ENCODE measurements at places on chromosomes 16 and 17.

DNA sequence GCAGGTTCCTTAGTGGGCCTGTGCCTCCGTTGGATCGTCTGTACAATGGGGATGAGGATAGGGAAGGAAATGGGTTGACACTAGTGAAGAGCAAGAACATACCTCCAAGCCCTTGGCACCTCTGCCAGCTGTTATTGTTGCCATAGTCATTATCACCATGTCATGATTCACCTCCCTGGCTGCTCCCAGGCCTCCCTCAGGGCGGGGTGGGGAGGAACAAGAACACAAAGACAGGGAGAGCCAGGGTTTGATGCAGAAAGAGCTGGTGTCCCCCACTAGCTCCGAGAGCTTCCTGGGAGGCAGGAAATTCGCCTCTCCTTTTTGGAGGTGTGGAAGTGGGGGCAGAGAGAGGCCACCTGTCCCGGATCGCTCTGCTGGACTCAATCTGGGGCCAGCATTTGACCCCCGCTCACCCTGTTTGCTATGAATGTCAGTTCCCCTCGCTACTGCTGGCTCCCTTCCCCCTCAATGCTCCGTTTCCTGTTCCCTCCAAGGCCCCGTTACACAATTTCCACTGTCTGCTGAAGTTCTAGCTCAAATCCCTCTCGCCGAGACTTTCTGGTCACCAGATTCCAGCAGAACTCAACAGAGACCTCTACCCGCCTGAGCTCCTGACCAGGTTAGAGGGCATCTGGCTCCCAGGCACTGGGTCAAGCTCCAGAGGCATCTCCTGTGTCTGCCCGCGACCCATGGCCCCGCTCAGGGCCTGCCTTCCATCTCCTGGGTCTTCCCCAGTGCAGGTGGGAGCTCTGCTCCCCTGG, 9.1 kb downstream of the TIMP2 start:
- no peaks in the 10 kb centered on the region for H3K36me3 ChIP-seq
- H3K4me3 ChIP-seq, result no peak overlapping the region
- no peaks in the 10 kb centered on the region for H3K4me1 ChIP-seq
- DNase-seq, result no peak
- no peaks in the 10 kb centered on the region for H3K27me3 ChIP-seq

- no peaks in the 10 kb centered on the region for H3K27me3 ChIP-seq
- no peak for DNase-seq
- peaks cover 18% of the 10 kb centered on the region for H3K4me1 ChIP-seq
- H3K27ac ChIP-seq, result no peak overlapping the region
- no peaks in the 10 kb centered on the region for H3K36me3 ChIP-seq
Measured at GRCh38 chr17:57556320-57556719, 188.8 kb downstream of the CCDC182 start.

DNA sequence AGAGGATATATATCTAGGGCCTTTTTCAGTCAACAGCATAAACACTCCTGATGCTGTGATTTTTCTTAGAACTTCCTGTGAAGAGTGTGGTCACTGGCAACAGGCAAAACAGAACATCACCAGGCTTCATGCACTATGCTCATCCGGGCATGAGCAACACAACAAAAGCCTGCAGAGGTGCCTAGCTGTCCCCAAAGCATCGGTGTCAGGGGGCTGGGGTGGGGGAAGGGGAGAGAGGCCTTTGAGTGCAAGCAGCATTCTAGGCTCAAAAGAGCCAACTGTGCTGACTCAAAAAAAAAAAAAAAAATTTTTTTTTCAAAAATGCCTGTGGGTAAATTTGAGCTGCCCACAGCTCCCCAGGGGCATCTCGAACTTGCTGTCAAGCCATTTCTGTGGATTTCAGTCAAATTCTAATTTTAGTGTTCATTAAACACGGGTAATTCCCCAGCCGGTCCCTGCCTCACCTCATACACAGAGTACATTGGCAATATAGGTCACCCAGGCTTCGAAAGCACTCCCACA, 194.6 kb upstream of the DYNLRB2 start:
- H3K4me3 ChIP-seq, result no peak overlapping the region
- H3K27ac ChIP-seq, result no peak overlapping the region
- H3K36me3 ChIP-seq, result no peaks in the 10 kb centered on the region
- H3K4me1 ChIP-seq, result no peaks in the 10 kb centered on the region
- no peaks in the 10 kb centered on the region for H3K27me3 ChIP-seq

GRCh38 chr17:57679906-57680695, 65.0 kb downstream of the CCDC182 start:
- H3K27me3 ChIP-seq, result no peaks in the 10 kb centered on the region
- H3K4me3 ChIP-seq, result no peak overlapping the region
- no peak overlapping the region for H3K27ac ChIP-seq
- peaks cover 3% of the 10 kb centered on the region for H3K36me3 ChIP-seq
- no peak for DNase-seq

- no peaks in the 10 kb centered on the region for H3K4me1 ChIP-seq
- no peaks in the 10 kb centered on the region for H3K27me3 ChIP-seq
- no peak for DNase-seq
- no peak overlapping the region for H3K27ac ChIP-seq
- no peaks in the 10 kb centered on the region for H3K36me3 ChIP-seq
- H3K4me3 ChIP-seq, result no peak overlapping the region
Measured at GRCh38 chr17:29344201-29344856, 45.8 kb upstream of the TAOK1 start.

- peaks cover 48% of the 10 kb centered on the region for H3K27me3 ChIP-seq
- no peaks in the 10 kb centered on the region for H3K36me3 ChIP-seq
- H3K27ac ChIP-seq, result no peak overlapping the region
- H3K4me3 ChIP-seq, result no peak overlapping the region
Measured at GRCh38 chr16:23709536-23709935, 3.5 kb downstream of the ERN2 start.

DNA sequence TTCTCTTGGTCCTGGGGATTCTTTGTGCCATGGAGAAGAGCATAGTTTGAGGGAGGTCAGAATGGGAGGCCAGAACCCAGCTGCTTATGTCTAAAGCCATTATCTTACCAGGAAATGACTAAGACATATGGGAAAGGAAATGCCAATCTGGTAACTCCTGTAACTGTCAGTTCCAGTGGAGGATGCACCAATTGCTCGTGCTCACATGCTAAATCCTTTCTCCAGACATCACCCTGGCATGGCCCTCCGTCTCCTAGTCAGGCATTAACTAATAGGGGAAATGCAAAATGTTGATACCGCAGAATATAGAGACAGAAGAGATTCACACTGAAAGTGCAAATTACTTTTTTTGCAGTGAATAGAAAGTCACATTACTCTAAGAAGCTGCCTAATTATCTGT, 255.6 kb upstream of the HSBP1 start:
- H3K27me3 ChIP-seq, result peaks cover 4% of the 10 kb centered on the region
- no peak overlapping the region for H3K4me3 ChIP-seq
- DNase-seq, result no peak
- H3K36me3 ChIP-seq, result no peaks in the 10 kb centered on the region

GRCh38 chr17:73947966-73948355, 255.5 kb upstream of the RPL38 start:
- H3K4me1 ChIP-seq, result peaks cover 3% of the 10 kb centered on the region
- H3K4me3 ChIP-seq, result no peak overlapping the region
- H3K27ac ChIP-seq, result no peak overlapping the region
- peaks cover 11% of the 10 kb centered on the region for H3K27me3 ChIP-seq
- no peaks in the 10 kb centered on the region for H3K36me3 ChIP-seq
- DNase-seq, result no peak

GRCh38 chr17:44069974-44070454, 521 bp upstream of the G6PC3 start:
- peak overlapping the region; percentile 98 for H3K4me3 ChIP-seq
- H3K4me1 ChIP-seq, result peaks cover 46% of the 10 kb centered on the region
- H3K27me3 ChIP-seq, result no peaks in the 10 kb centered on the region
- peak; percentile 30 for DNase-seq
- H3K36me3 ChIP-seq, result peaks cover 10% of the 10 kb centered on the region
- peak overlapping the region; percentile 96 for H3K27ac ChIP-seq

GRCh38 chr16:508884-509736, 18.4 kb upstream of the CAPN15 start:
- no peak overlapping the region for H3K27ac ChIP-seq
- no peaks in the 10 kb centered on the region for H3K4me1 ChIP-seq
- H3K4me3 ChIP-seq, result no peak overlapping the region
- no peaks in the 10 kb centered on the region for H3K27me3 ChIP-seq
- no peaks in the 10 kb centered on the region for H3K36me3 ChIP-seq

DNA sequence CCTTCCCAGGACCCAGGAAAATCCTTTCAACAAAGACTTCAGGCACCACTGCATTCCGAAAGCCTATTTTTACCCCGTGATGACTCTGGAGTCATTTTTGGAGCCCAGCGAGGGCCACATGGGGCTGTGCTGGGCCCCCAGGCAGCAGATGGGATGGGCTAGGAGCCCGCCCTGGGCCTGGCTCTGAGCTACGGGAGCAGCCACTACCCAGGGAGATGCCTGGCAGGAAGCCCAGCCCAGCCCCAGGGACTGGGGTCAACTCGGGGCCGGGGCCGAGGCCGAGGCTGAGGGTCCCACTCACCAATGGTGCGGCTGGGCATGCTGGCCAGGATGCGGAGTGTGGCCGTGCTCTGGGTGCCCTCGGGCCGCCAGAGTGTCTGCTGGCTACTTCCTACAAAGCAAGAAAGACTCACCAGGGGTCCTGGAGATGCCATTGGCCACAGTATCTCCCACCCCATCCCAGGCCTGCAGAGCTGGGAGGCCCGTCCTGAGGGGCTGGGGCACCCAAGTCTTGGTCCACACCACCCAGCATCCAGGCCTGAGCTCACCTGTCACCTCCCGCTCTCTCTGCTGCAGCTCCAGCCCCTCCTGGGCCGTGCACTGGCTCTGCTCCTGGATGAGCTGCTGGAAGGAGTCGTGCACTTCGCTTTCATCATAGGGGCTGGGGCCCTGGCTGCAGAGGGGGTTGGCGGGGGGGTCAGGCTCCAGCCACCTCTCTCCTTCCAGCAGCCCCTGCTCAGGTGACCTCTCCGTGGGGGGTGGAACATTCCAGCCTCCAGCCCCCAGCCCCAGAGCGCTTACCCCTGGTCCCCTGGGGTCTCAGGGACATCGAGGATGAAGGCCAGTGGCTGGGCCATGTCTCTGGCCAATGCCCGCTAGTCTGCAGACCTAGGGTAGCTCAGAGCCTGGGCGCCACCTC, 2.3 kb downstream of the TMC6 start:
- peaks cover 61% of the 10 kb centered on the region for H3K4me1 ChIP-seq
- no peaks in the 10 kb centered on the region for H3K27me3 ChIP-seq
- peaks cover 33% of the 10 kb centered on the region for H3K36me3 ChIP-seq
- peak; percentile 16 for DNase-seq

All from activated naive CD4-positive, alpha-beta T cell treated with anti-CD3 and anti-CD28 coated beads for 36 hours (primary cell).